ENCODE measurements at places on chromosomes 7 and 10. TPM values are rescaled to one million over a fixed set of nuclear protein-coding genes. Genes with fewer than 3 reads are reported as not detected.

LRIT2 gene
- total RNA-seq: not detected

ACSM6 gene
- not detected for total RNA-seq

HEPACAM2 gene
- not detected for total RNA-seq

LIPK gene
- total RNA-seq: not detected

TMEM270 gene
- 0.21 TPM for total RNA-seq

HOGA1 gene
- 2.3 TPM for total RNA-seq

MGMT gene
- total RNA-seq: 6.2 TPM

WEE2 gene
- total RNA-seq: not detected

TMEM273 gene
- not detected for total RNA-seq

AKR1C1 gene
- total RNA-seq: 482 TPM

LAMB1 gene
- total RNA-seq: 118 TPM

UPK3B gene
- 20.0 TPM for total RNA-seq

CDK1 gene
- 90.5 TPM for total RNA-seq

MYO3A gene
- not detected for total RNA-seq

MSMB gene
- total RNA-seq: not detected

MACC1 gene
- total RNA-seq: not detected

CALCR gene
- 0.05 TPM for total RNA-seq

DOCK1 gene
- total RNA-seq: 20.8 TPM

Data from A549 treated with dexamethasone at 1 μM for 4 hours (cell line).